Left renal pelvis (tissue), 4 donors: ENCODE measurements at places on chromosomes 5 and 9.

DNA sequence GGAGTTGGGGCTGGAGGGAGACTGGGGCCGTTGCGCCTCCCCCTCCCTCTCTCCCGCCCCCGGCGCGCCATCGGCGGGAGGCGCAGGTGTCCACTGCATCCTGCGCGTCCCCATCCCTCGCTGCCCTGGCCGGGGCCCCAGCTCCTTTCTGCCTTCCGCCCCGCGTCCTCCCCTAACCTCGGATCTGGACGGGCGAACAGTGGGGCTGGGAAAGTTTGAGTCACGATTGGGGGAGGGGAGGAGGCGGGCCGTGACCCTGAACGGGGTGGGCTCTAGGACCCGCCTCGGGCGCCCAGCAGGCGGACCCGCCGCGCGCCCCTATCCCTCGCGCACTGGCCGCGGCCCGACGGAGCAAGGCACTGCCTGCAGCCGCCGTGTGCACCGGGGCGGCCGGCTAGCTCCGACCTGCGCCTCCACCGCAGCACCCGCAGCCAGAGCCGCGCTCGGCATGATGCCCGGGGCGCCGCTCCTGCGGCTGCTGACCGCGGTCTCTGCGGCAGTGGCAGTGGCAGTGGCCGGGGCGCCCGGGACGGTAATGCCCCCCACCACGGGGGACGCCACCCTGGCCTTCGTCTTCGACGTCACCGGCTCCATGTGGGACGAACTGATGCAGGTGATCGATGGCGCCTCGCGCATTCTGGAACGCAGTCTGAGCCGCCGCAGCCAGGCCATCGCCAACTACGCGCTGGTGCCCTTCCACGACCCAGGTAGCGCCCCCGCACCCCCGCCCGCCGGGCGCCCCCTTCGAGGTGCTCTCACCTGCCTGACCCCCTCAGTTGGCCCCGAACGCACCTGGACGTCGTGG is at the start of gene HMCN2:
Gene HMCN2, plus strand, starts transcription at position 330 of the 805 bp plus-strand sequence. Its CDS starts 119 bp downstream, at position 449.
- DNase-seq, result no peak

DNA sequence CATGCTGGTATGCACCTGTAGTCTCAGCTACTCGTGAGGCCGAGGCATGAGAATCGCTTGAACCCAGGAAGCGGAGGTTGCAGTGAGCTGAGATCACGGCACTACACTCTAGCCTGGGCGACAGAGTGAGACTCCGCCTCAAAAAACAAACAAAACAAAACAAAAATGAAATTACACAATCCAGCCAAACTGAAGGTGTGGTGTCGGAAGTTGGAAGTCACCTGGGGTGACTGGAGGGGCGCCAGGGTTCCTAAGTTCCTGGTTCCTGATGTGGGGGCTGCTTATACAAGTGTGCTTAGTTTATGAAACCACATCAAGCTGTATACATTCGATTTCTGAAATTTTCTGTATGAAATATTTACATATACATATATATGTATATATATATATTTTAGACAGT is 3.7 kb upstream of the DOLPP1 start:
- no peak for DNase-seq

- DNase-seq, result no peak
Measured at GRCh38 chr5:151021746-151022145, 1.4 kb downstream of the GPX3 start.

DNA sequence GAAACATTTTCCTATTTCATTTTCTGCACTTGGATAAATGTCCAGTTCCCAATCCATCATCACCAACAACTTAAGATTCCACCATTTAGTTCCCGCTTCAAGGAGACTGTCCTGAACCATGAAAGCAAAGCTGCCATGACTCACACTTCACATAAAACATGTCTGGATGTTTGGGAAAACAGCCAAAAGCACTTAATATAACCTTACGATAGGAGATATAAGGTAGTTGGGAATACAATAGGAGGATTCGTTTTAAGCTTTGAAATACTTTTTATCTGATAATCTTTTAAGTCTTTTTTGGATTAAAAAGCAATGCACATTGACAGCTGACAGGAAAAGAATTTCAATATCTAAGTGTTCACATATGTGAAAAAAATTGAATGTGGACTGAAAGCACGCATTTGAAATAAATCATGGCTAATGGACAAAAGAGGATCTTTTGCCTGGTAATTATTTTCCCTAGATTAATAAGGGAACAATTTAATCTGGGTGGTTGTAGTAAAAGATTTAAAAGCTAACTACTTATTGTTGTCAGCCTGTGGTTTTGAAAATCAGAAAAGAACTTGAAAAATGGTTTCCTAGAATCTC is 17.3 kb upstream of the TGFBI start:
- no peak for DNase-seq

DNA sequence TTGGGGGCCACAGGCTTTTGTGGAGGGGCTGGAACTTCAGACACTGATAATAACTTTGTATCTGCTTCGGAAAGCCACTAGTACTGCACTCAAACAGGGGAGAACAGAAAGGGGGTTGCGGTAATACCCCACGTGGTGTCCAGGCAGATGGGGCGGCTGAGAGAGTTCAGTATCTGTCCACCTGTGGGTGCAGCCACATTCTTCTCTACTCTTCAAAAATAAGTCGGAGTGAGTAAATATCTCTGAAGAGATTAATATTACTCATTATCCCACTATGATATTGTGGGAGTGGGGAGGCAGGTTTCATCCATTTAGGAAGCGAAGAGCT is 102.1 kb upstream of the SSBP2 start:
- DNase-seq, result no peak

DNA sequence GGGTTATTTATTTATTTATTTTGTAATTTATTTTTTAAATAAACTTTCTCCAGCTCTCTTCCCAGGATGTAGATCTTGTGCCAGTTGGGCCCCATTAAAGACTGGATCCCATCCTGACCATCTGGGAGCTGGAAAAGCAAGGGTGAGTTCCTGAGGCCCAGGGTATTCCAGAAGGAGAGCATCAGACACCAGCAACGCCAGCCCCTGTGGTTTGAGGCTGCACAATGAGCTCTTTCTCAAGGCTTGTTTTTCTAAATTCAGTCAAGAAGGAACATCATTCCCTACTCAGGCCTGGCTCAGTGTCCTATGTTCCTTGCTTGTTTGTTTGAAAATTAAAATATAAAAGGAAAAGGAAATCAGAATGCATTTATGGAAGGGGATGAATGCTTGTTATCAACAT is 313.3 kb downstream of the EBF1 start:
- no peak for DNase-seq

- DNase-seq, result no peak
Measured at GRCh38 chr5:133881576-133882388, 86.6 kb downstream of the C5orf15 start.

DNA sequence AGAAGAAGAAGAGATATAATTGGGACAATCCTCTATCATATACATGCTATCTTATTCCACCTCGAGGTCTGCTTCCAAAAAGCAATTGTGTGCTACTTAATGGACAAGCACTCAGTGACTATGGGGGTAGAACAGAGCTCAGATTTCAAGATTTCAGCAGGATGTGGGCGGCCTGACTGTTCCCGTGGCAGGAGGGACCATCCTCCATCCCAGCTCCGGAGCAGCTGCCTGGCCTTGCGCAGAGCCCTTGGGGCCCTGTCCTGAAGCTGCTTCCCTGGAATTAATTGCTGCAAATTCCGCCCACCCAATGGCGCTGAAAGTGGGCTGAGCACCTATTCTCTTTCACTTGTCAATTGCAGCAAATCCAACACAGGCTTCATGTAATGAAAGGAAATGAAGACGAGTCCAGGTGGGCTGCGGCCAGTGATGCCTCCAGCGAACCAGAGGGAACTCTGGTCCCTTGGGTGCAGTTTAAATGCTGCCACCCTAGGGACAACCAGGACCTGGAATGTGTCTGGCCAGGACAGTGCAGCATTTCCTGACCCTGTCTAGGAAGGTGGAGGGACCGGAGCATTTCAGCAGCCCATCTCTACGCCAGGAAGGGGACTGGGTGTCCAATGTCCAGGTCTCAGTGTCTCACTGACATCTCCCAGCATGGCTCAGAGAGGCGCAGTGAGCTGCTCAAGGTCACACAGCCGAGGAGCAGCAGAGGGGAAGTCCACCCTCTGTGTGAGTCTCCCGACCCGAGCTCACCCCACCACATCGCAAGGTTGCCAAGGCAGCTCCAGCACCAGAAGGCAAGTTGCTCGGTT is 50.5 kb upstream of the FCN1 start:
- peak; percentile 64 for DNase-seq

GRCh38 chr9:97851446-97851883 is 1.6 kb upstream of the FOXE1 start:
- no peak for DNase-seq

DNA sequence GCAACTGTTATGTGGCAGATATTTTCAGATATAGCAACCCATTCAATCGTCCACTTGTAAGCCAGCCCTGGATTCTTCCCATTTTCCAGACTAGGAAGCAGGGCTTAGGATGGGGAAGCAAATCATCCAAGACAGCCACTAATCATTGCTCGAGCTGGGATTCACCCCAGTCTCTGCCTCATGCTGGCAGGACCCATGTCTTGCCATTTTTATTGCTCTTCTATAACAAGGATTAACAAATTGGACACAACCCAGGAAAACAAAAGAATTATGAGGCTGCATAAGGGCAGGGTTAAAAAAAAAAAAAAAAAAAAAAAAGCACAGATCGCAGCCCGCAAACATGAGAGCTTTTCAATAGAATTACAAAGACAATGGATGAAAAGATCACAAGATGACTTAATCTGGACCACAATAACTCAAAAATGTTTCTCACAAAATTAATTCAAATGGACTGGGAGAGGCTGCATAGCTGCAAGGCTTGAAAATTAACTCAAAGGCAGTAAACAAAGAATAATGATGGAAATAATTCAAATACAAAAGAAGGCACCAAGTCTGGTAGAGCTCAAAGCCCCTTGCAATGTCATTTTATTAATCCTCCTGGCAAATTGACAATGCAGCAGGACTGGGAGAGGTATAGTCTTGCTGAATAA is 40.7 kb downstream of the ASTN2 start:
- no peak for DNase-seq

- DNase-seq, result no peak
Measured at GRCh38 chr5:39835371-39835770, 410.6 kb upstream of the DAB2 start.

DNA sequence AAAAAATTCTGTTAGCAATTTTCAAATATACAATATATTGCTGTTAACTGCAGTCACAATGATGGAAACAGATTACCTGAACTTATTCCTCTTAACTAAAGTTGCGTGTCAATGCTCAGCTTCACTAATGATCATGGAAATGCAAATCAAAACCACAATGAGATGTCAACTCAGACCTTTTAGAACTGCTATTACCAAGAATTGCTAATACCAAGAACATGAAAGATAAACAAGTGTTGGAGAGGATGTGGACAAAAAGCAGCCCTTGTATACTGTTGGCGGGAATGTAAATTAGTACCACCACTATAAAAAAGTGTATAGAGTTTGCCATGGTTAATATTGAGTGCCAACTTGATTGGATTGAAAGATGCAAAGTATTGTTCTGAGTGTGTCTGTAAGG is 1409.7 kb upstream of the CDH18 start:
- DNase-seq, result no peak

GRCh38 chr9:130453487-130453886 is 8.7 kb downstream of the ASS1 start:
- no peak for DNase-seq

DNA sequence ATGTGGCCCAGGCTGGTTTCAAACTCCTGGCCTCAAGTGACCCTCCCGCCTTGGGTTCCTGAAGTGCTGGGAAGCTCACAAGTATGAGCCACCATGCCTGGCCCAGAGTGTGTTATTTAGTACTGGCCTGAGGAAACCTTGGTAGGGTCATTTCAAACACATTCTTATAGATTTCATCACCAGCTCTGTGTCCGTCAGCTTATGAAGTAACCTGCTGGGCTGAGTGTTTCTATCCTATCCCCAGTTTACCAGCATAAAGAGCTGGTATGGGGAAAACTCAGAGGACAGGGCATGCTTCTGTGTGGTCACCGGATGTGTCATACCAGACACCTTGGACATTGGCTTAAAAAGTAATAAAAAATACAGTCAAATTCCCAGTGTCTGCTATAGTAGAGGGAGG is 45.3 kb downstream of the PTPN3 start:
- no peak for DNase-seq

DNA sequence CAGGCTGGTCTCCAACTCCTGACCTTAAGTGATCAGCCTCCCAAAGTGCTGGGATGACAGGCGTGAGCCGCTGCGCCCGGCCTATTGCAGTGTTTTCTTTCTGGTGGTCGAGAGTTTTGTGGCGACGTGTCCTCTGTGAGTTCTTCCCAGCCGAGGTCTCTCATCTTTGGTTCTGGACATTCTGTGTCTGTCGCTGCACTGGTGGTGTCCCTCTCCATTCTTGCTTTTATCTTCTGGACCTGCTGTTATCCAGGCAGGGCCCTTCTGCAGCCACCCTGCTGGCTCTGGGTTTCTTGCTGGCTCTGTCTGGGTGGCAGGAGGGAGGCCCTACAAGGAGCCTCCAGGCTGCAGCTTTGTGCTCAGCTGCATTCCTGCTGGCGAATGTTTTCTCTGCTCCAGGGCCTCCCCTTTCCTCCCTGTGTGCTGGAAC is 49.1 kb upstream of the EXOC3 start:
- DNase-seq, result no peak

GRCh38 chr5:124195411-124195810 is 551.0 kb downstream of the ZNF608 start:
- no peak for DNase-seq

- DNase-seq, result no peak
Measured at GRCh38 chr9:128469070-128469469, 13.3 kb downstream of the ODF2 start.

DNA sequence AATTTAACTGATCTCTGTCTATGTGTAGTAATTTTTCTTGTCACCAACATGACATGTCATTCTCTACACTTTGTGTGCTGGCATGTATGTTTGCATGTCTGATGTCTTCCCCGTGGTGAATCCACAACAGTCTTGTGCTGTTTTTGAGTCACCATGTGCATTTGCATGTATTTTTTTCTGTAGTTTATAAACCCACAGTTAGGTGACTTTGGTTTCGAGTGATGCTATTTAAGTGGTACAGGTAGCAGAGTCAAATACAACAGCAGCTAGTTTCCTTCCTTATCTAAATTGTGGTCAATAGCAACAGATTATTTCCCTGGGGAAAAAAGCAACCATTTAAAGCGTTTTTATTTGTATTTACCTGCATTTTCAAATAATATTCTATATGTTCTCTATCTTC is 89.9 kb upstream of the FSD1L start:
- DNase-seq, result no peak

DNA sequence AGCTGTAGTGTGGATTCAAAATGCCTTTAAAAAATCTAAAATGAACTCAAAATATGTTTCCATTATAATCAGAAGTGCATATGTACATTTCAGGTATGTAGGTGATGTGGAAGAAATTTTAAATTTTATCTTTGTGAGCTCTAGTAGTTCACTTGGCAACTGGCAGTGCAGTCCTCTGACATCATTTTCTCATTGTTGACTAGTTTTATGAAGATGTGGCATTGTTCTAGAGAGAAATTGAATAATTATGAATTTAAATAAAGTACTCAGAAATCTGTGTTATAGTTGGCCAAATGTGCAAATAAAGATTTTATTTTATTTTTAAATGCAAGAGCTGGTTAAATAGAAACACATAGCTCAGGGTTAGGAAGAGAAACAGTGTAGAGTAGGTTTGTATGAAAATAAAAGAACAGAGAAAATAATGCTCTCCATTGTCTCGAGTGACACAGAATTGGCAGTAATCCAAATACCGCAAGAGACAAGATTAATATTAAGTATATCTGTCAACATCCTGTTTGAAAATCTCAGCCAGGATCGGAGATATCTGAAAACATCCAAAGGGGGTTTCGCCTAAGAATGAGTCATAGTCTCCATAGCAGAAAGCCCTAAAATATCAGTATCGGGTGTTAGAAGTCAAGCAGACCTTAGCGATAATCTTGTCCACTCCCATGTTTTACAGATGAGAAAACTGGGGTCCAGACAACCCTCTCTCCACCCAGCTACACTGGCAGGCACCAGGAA is 189.4 kb downstream of the CCDC192 start:
- DNase-seq, result no peak

- no peak for DNase-seq
Measured at GRCh38 chr9:38333047-38333446, 59.5 kb upstream of the ALDH1B1 start.
